ENCODE measurements at places on chromosomes 12 and 14.

- DNase-seq: no peak
These were observed 1590.5 kb upstream of the TMEM132C start for GRCh38 chr12:126676434-126676833.

DNA sequence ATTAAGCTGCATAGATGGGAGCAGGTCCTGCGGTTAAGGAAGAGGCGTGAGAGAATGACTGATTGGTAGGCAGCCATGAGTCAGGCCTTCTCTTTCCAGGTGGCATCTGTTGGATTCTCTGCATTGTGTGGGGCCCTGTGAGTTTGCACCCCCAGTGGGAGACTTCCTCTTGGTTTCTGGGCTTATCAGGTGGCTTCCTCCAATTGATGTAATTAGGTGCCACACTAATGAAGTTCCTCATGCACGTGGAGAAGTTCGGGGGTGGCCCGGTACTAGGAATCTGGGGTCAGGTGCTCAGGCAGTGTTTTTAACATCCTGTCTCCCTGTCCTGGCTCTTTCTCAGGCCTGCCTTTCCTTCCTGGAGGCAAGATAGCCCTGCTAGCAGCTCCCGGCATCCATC is 765.1 kb upstream of the TMEM132C start:
- no peak for DNase-seq

DNA sequence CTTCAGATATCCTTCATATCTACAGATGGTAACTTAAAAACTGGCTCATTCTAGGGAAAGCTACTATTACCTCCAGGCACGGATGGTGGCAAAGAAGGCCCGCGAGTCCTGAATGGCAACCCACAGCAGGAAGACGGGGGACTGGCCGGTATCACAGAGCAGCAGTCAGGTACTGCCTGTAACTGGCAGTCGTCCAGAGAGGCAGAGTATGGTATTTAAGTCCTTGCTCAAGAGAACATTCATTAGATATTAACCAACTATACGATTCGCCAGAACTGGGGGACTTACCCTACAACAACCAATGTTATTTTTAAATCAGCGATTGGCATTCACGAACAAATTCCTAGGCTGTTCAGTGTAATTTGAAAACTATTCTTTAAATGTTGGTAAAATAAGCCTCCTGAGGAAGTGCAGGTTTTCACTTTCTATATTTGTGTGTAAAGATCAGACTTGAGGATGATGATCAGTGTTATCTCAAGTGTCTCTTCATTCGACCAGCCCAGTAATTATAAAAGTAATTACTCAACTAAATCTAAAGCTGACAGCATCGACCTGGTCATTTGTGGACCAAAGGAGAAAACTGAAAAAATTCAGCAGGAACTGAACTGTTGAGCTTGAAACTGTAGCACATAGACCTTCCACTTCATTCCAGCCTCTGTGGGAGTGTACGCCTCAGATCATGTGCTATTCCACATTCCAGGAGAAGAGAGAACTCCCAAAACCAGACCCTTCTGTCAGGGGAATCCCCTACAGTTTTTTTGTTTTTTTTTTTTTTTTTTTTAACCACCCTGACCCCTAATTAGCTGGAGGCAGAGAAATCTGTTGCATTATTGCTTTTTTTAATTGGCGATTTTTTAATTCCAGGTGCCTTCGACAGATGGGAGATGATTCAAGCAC is 75.6 kb downstream of the ESR2 start:
- no peak for DNase-seq

DNA sequence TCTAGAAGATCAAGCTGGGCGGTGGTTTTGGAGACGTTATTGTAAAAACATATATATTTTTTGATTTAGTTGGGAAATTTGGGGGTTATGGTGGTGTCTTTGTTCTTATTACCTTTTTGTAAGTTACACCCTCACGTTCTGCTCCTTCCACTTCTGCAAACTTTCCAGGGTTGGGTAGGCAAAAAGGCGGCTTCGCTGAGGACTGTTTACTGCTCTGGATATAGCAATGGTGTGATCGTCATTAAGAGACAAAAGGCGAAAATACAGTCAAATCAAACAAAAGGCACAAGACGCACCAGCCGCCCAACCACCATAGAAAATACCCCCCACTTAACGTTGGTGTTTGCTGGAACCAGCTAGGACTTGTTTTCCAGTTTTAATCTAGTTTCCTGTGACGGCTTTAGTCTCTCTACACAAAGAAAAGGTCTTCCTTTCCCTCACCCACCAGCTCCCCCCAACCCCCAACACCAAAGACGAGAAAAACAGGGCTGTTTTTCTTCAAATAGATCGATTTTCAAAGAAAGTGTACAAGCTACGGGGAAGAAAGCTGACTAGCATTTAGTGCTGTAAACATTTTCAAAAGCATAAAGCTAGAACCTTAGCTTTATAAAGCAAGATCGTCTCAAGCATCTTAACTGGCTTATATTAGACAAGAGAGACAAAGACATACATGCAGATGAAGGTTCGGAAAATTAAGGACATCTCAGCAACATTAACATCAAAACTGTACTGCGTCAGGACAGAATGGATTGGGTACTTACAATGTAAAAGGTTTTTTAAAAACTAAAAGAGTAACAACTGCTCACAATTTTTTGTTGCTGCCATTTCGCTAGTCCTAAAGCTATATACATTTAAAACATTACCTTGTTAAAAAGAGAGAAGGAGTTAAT is 2.0 kb upstream of the SETD1B start:
- DNase-seq: no peak

DNA sequence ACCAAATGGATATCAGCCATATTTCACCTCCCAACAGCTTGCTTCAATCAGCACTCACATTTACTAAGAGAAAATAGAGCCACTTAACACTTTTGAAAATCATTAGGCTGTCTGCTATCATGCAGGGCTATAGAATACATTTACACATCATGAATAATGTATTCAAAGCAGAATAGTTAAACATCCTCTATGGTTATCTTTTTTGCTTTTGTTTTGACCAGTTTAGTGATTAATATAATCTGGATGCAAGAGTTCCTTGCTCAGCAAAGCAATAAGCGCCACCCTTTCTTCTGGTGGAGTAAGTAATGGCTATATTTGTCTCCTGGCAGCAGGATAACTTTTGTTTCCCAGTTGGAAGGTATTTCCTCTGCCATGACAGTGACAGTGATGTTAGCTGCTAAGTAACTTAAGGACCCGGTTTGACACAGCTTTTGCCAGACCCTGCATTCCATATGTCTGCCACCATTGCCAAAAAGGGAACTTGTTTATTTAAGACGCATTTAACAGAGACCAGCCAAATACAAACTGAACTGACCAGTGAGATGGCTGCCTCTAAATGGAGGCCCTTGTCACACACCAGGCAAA is 70.3 kb upstream of the NR2C1 start:
- no peak for DNase-seq

GRCh38 chr12:19434538-19434937 is 4.8 kb upstream of the AEBP2 start:
- no peak for DNase-seq

GRCh38 chr12:64203036-64203435 is 19.1 kb downstream of the KICS2 start:
- no peak for DNase-seq

- DNase-seq: no peak
These were observed 28.9 kb upstream of the EGLN3 start for GRCh38 chr14:33979613-33980276.

GRCh38 chr14:66381755-66382154 is 104.4 kb upstream of the CCDC196 start:
- DNase-seq: no peak

- no peak for DNase-seq
These were observed 246.4 kb downstream of the EGLN3 start for GRCh38 chr14:33704481-33704880.

DNA sequence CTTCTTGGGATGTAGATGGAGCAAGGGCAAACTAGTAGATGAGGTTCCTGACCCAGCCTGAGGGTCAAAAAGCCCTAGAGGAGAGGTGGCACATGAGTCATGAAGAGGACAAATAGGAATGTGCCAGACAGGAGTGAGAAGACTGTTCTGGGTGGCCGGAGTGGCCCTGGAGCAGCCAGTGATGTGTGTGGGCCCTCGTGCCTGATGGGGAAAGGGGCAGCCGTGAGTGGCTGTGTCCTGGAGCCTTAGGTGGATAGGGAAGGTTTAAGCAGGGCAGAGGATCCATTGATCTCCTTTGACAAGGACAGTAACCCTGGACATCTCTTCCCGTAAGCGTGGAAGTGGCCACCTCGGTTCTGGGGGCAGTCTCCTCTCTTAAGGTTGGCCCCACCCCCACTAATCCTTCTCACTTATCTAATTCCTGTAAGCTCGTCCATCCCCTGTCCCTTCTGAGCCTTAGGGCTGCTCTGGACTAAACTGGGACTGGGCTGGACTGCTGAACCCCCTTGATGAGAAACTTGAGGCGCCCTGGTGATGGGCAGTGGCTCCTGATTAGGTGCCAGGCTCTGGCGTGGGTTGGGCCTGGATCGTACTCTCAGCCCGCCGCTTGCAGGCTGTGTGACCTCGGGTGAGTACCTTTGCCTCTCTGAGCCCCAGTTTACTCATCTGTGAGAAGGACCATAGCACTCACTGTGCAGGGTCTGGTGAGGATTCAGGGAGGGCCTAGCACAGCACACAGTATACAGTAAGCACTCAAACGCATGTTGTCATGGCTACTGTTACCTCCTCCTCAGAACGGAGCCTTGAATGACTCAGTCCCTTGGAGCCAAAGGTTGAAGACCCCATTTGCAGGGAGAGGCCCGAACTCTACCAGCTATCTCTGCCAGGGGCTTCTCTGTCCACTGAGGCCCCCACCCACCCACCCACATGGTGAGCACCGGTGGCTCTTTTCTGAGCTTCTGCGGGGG is 4.0 kb downstream of the FAM222A start:
- no peak for DNase-seq

- no peak for DNase-seq
These were observed 23.2 kb upstream of the BICD1 start for GRCh38 chr12:32083489-32083888.

GRCh38 chr14:71487941-71488340 is 444.3 kb upstream of the RGS6 start:
- no peak for DNase-seq

DNA sequence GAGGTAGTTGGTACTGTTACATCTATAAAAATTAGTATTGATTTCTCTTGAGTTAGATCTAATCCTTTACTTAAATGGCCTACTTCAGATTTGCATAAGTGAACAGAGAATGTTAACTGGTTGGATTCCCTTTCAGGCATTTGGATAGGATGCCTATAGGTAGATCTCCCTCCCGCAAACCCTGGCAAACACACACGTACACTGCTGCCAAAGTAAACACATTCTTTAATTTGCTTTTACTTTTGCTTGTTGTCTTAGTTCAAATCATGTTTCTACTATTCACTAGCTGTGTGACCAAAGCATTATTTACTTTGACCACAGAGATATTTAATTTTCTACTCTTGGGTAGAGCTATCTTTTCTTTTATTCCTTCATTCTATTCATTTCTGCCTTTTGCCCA is 936.1 kb upstream of the FBXO33 start:
- DNase-seq: no peak

DNA sequence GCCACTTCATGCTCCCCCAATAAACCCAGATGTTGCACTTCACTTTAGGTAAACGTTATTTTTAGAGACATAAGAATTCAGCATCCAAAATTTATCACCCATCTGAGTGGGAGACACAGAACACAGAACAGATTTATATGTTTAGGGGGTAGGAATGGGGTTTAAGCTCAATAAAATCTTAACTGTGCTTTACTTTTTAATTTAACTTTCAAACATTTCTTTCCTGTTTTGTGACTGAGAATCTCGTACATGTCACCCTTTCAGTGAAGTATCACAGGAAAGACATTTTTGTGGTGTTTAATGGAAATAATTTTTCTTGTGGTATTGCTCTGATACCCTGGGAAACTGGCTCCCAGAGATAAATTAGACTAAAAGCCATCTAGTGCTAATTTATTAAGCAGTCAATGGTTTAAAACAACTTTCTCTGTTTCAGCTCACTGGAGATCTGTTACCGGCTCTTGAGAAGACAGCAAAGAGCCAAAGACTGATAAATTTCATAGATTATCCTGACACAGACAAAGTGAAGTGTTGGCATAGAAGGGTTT is 148.0 kb upstream of the BMP4 start:
- DNase-seq: no peak

GRCh38 chr12:46144433-46144832 is 124.4 kb downstream of the SLC38A1 start:
- DNase-seq: no peak

GRCh38 chr12:81644503-81644902 is 114.6 kb downstream of the PPFIA2 start:
- DNase-seq: peak; percentile 39

- DNase-seq: peak; percentile 22
These were observed 118.7 kb downstream of the BRMS1L start for GRCh38 chr14:35944847-35945246.

DNA sequence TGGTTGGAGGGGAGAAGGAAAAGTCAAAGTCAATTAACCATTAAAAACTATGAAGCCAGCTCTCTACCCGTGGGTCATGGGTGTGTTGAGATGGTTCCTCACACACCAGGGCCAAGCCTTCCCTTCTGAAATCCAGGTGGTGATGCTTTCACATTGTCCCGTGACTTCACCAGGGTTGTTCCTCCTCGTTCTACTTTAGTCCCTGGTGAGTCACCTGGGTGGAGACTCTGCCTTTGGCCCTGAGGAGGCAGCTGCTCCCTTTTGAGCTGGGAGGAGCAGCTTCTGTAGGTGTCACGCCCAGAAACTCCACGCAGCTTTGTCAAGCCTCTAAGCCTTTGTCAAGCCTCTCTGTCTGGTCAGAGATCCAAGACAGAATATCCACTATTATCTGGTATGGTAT is 348.3 kb downstream of the BMP4 start:
- DNase-seq: peak; percentile 66

- DNase-seq: no peak
These were observed 25.9 kb upstream of the PNMA1 start for GRCh38 chr14:73739899-73740617.

- DNase-seq: no peak
These were observed 2.9 kb upstream of the PFDN5 start for GRCh38 chr12:53292426-53292825.

DNA sequence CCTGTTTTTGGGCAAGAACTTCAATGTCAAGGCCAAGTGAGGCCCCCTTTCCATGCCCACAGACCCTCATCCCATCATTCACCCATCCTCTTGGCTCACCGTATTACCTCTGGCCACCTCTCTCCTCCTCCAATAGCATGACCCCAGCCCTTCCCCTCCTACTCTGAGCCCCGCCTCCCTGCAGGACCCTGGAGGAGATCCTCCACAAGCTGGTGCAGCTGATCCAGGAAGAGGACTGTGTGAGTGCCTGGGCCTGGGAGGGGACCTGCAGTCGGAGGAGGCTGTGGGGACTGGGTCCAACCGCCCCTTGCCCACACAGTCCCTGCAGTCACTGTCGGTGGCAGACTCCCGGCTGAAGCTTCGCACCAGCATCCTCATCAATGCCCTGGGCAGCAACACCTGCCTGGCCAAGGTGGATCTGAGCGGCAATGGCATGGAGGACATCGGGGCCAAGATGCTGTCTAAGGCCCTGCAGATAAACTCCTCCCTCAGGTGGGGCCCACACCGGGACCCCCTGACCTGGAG is 7.2 kb downstream of the CARMIL3 start:
- no peak for DNase-seq
